ENCODE measurements at places on chromosomes 4 and X.

DNA sequence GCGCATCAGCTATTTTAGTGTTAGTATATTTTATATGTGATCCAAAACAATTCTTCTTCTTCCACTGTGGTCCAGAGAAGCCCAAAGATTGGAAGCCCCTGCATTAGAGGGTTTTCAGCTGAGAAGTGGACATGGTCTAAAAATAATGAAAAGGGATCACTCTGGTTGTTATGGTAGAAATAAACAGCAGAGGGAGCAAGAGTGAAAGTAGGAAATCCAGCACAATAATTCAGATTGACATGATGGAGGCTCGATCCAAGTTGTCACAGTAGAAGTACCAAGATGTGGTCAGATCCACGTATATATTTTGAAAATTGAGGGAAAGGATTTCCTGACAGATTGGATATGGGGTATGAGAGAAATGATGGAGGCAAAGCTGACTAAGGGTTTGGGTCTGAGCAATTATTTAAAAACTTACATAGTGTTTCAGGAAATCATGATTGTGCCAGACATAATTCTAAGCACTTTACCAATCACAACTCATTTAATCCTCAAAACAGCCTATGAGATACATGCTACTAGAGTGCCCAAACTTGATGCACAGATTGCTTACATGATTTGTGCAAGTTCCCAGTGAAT, 17.0 kb upstream of the TMEM144 start:
- peak; percentile 9 for DNase-seq

- no peak for DNase-seq
Measured at GRCh38 chr4:4791299-4792111, 68.0 kb upstream of the MSX1 start.

DNA sequence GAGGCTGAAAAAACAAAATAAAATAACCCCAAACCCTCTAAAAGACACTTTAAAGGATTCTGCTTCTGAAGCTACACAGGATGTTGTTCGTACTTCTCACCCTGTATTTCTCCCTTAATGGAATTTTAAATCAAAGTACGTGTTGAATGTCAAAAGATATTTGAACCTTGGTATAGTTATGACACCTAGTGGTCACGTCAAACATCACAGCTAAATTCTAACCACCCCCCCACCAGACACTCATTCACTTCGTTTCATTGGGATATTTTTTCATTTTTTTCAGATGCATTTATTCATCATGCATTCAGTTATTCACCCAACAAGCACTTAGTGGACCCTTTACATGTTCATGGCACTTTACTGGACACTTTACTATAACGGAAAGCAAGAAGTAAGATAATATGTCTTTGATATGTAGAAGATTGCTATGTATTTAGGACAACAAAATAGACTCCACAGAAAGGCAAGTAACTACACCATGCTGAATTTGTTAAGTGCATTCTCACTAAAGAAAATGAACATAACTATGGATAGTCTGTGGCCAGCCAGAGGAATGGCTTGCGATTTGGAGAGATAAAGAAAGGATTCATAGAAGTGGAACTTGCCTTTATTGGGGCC, 62.5 kb upstream of the GPR174 start:
- peak; percentile 85 for DNase-seq

DNA sequence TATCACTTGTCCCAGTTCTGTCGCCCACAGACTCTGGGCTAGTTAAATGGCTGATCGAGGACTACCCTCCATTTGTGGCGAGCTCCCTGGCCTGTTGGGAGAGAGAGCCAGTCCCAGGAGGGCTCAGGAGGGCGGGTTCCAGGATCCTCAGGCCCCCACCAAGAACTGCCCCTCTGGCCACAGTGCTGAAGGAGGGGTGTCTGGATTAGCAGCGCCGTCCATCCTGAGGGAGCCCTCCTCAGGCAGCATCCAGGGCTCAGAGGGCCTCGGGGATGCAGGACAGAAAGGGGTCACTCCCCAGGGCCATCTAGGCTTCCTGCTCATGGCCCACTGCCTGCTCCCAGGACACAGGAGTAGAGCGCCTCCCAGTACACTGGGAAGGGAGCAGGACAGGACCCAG, 6.1 kb downstream of the PNMA5 start:
- DNase-seq: no peak

- no peak for DNase-seq
Measured at GRCh38 chr4:83361416-83362103, 26.9 kb upstream of the HPSE start.

GRCh38 chr4:99755223-99755944, 61.2 kb upstream of the DAPP1 start:
- DNase-seq: no peak

DNA sequence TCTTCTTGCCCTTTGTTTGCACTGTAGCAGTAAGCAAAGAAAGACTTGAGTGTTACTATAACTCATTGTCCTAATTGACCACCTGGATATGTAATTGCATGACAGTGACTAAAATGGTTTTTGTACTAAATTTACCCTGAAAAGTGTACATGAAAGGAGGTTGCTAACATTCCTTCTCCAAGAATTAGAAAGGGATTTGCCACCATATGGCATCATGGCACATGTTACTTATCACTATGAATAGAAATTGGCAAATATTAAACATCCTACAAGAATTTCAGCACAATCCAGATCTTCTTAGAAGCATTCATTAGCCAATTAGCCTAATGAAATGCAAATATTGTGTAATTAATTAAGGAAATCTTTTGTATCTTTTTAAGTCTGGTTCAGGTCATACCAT, 834.2 kb downstream of the STPG2 start:
- no peak for DNase-seq

Data from Jurkat, Clone E6-1 (cell line).